Fibroblast of mammary gland (primary cell): ENCODE measurements at places on chromosomes 5 and 9.

DNA sequence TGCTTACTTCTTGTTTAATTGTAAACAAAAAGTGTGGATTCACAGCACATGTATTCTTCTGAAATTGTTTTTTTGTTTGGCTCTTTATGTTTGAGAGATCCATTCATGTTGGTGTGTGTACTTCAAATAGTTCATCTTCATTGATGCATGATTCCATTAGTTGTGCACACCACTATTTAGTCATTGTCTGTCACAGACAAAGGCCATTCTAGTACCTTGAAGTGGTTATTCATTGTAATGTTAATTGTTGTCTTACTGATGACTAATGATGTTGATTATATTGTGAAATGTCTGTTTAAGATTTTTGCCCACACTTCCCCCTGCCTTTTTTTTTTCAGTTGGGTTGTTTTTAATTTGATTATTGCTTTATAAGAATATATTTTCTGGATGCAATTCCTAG is 391.3 kb downstream of the DIRAS2 start:
- no peak for DNase-seq

- DNase-seq, result peak; percentile 15
Observed at GRCh38 chr5:159514229-159514810, 184.0 kb upstream of the IL12B start.

GRCh38 chr5:145743396-145744061 is 91.6 kb downstream of the PRELID2 start:
- no peak for DNase-seq

- DNase-seq, result peak; percentile 25
Observed at GRCh38 chr5:170475294-170476000, 28.4 kb upstream of the KCNIP1 start.

DNA sequence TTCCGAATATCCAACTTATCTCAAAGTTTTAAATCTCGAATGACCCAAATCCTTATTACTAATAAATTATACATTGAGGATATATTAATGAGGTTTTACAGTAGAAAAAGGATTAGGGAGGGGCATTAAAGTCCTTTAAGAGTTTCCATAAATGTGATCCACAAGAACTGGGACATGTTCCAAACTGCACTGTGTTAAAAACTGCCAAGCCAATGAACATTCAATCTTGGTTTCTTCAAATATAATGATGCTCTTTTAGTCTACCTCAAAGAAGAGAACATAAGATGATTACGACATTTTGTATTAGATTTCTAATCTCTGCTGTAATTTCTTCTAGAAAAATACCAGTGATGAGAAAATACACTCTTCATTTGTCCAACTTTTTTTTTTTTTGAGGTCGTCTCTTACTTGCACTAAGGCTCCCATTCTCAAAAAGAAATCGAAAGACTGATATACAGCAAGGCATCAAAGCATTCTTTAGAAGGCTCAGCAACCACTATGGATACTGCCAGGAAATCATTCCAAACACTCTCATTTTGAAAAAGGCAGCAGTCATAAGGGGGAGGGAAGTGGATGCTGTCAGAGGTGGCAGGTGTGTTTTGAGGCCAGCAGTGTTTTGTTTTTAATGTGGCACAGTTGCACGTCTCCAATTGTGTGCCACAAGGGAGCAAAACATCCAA is 1.7 kb downstream of the PTAR1 start:
- DNase-seq, result peak; percentile 38

- DNase-seq, result no peak
Observed at GRCh38 chr9:111599955-111600343, 502 bp upstream of the PTGR1 start.

DNA sequence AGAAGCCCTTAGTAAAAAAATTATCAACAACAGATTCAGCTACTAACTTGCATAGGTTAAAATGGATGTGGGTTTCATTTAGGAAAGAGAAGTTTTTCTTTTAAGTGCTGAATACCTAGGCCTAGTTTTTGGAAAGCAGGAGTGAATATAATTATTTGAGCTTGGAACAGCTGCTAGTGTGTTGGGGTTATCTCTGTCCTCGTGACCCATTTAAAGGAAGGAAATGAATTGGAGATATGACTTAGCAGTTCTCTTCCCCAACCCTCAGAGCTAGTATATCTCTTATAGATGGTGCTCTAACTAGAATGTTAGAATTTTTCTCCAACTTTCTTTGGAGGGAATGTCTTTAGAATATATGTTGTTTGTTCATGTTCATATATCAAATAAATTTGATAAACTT is 38.6 kb downstream of the ZNF366 start:
- no peak for DNase-seq

DNA sequence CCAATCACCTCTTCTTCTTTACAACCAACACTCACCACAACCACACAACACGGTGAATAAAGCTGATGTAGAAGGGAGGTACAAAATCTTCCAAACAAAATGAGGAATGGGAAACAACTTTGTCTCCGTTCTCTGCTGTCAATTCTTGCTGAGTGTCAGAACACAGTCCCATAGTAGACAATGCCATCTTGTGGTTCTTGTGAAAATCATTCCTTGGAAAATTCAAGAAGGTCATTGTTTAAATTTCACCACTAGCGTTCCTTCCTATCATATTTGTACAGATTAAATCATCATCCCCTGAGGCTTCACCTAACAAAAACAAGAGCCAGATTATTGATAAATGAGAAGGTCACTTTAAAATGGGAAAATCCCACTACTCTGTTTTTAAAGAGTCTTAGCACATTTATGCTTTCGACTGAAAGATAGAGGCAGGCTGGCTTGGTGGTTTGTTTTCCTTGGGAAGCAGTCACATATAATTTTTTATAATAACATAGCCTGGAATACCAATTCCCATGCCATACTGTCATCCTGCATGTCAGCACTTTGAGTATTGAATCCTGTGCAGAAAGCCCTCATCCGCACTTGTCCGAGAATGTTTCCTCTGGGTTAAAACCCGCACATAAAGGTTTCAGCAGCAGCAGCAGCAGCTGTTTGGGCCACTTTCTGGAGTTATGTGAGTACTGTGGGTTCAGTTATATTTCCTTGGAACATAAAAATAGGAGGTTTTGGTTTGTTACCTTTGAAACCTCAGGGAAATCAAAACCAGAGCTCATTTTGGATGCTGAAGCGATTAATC is 395.0 kb upstream of the SMARCA2 start:
- DNase-seq, result peak; percentile 11

GRCh38 chr5:155258161-155258560 is 244.6 kb downstream of the KIF4B start:
- no peak for DNase-seq

GRCh38 chr5:178201927-178202235 is 2.5 kb upstream of the HNRNPAB start:
- DNase-seq, result no peak

- no peak for DNase-seq
Observed at GRCh38 chr5:103572454-103572853, 9.9 kb upstream of the NUDT12 start.

DNA sequence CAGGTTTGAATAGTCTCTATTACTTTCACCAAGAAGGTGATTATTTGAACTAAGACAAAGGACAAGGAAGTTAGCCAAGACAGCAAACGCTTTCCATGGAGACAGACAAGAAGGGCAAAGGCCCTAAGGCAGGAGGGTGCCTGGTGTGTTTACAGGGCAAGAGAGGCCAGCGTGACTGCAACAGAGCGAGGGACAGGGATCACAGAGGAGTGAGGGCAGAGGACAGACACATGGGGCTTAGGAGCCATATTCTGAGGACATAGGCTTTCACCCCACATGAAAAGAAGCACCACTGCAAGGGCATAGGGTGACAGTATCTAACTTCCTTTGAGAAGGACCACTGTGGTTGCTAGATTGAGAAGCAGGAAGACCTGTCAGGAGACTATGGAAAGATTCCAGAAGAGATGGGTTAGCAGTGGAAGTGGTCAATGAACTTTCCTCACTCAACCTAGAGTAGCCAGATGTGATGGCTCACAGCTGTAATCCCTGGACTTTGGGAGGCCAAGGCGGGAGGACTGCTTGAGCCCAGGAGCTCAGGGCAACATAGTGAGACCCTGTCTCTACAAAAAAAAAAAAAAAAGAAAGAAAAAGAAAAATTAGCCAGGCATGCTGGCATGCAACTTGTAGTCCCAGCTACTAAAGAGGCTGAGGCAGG is 5.0 kb upstream of the HAVCR1 start:
- DNase-seq, result no peak

- no peak for DNase-seq
Observed at GRCh38 chr9:94638335-94639060, 820 bp downstream of the FBP1 start.

- DNase-seq, result no peak
Observed at GRCh38 chr9:86953181-86953580, 5.9 kb upstream of the GAS1 start.

DNA sequence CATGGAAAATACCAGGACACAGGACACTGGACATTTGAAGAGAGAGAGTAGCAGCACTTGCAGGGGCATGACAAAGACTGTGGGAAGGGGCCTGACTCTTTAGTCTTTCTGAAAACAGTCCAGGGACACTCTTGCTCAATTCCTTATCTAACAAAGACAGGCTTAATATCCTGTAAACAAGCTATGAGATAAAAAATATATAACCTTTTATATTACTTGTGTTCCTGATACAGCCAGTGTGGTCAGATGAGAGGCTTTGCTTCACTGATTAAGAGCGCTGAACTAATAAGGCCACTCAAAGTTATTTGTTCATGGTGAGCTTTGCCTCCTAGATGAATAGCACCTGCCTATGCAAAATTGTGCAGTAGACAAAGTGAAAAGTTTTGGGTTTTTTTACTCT is 518.7 kb downstream of the LRRC70 start:
- DNase-seq, result no peak

DNA sequence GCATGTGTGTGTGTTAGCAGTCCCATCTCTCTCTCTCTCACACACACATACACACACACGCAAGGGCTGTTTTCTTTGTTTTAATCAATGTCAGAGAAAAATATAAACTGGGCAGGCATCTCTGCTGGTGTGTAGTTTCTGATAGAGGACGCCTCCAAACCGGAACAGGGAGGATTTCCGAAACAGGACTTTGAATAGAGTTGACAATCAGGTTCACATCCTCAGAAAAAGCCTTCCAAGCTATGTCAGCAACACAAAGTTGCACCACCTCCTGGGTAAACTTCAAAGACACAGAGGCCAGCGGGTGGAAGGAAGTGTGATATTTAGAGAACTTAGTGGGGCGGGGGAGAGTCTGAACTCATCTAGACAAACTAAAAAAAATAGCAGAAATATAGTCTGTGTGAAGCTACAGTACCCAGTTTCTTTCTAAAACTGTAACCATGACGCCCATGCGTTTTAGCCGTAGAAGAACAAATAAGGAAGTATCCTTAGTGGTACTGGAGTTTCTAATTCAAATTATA is 1.2 kb downstream of the ST8SIA4 start:
- DNase-seq, result no peak

GRCh38 chr9:12954441-12954840 is 179.6 kb downstream of the LURAP1L start:
- no peak for DNase-seq

DNA sequence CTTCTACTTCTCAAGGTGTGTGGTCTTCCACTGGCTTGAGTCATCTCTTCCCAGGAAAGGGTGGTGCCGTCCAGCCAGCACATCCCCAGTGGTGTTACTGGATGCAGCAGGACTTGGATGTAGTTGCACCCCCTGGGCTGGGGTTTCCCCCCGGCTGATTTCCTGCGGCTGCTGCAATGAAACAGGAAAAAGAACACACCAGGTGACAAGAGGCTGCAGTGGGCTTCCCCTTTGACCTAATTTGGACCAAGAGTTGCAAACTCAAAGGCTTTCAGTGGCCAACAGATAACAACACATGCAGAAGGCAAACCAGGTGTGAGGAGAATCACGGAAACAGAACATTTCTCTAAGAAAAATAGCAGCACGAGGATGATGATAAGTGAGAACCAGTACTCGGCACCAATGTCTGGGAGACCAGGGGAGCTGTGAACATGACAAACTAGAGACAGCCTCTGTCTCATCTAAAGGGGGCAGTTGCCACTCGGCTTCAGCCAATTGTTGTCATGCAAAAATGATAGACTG is 83.7 kb downstream of the PDE6A start:
- DNase-seq, result peak; percentile 53

DNA sequence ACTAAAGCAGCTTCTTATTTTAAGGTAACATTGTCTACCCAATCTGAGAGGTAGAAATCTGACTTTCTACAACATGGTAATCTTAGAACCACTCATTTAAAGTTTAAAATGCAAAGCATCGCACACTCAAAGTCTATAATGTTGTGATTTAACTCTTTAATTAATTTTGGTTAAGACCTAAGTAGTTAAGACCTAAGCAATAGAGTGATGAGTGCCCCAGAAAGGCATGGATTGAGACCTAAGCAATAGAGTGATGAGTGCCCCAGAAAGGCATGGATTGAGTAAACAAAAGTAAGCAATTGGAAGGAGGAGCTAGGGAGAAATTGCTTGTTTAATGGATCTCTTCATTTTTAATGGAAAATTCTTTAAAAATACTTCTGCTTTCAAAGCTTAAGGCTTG is 86.8 kb downstream of the NLN start:
- DNase-seq, result peak; percentile 54

DNA sequence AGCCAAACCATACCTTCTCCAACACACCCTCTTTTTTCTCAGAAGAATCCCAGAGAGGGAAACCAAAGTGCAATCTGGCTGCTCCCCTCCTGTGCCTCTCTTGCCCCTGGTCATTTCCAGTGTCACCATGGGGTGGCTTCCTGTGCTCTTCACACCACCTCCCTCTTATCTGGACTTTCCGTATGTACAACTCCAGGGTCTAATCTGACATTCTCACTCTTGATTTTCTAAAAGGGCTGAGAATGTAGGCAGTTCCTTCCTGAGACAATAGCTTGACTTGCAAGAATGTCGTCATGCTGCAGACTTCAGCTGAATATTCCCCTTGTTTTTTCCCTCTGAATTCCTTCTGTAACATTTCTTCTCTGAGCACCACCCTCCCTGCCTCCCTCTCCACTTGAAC is 110.2 kb downstream of the FBXL7 start:
- no peak for DNase-seq

- no peak for DNase-seq
Observed at GRCh38 chr9:5617749-5618148, 11.2 kb upstream of the RIC1 start.

- DNase-seq, result no peak
Observed at GRCh38 chr9:35759795-35760194, 5.7 kb upstream of the MSMP start.

DNA sequence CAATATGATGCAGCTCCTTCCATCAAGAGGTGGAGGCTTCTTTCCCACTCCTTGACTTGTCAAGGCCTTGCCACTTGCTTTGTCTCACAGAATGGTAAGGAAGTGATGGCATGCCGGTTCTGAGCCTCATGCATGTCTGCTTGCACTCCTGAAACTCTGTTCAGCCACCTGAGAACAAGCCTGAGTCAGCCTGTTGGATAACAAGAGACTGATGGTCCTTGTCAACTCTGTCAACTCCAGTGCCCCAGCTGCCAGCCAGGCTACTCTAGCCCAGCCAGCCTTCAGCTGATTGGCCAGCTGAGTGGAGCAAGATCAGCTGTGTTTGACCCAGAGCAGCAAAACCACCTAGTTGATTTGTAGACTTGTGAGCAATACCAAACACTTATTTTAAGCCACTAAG is 4.4 kb upstream of the TENT4A start:
- no peak for DNase-seq

GRCh38 chr5:5340206-5340729 is 82.2 kb upstream of the ICE1 start:
- peak; percentile 99 for DNase-seq

- no peak for DNase-seq
Observed at GRCh38 chr5:78291687-78292086, 2.8 kb downstream of the AP3B1 start.

GRCh38 chr9:33924978-33925797 is 108.2 kb downstream of the UBE2R2 start:
- DNase-seq, result peak; percentile 70

- no peak for DNase-seq
Observed at GRCh38 chr5:172493002-172493401, 38.7 kb upstream of the SH3PXD2B start.

GRCh38 chr5:8058616-8059190 is 189.8 kb downstream of the MTRR start:
- no peak for DNase-seq
